Body of pancreas (tissue), 4 donors: ENCODE measurements at places on chromosomes 6 and 20. TPM values are rescaled to one million over a fixed set of nuclear protein-coding genes. Genes with fewer than 3 reads are reported as not detected.

- no peaks in the 10 kb centered on the region for H3K36me3 ChIP-seq
- no peak overlapping the region for H3K27ac ChIP-seq
- DNase-seq = no peak
- H3K4me3 ChIP-seq = no peak overlapping the region
- peaks cover 7% of the 10 kb centered on the region for H3K4me1 ChIP-seq
- no peaks in the 10 kb centered on the region for H3K27me3 ChIP-seq
These were observed 20.3 kb upstream of the TENT5A start for GRCh38 chr6:81772741-81773140.

DNA sequence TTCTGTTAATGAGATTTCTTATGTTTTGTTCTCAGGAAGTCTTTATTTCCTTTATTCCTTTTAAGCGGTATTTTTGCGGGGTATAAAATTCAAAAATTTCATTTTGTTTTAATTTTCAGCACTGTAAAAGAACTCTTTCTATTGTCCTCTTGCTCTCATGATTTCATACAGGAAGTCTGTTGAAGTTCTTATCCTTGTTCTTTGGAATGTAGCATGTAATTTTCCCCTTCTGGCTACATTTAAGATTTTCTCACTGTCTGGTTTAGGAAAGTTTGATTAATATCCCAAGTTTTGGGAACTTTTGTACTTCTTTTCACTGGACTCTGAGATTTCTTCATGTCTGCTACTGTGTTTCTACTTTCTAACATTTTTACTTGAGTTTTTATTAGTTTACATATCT lies 581.4 kb upstream of the GJE1 start:
- H3K36me3 ChIP-seq = no peaks in the 10 kb centered on the region
- no peak for DNase-seq
- no peaks in the 10 kb centered on the region for H3K4me1 ChIP-seq

GRCh38 chr6:143589162-143589561 lies 77.6 kb upstream of the FUCA2 start:
- no peaks in the 10 kb centered on the region for H3K36me3 ChIP-seq
- H3K4me3 ChIP-seq = no peak overlapping the region
- no peaks in the 10 kb centered on the region for H3K4me1 ChIP-seq
- no peak overlapping the region for H3K27ac ChIP-seq

- peaks cover 30% of the 10 kb centered on the region for H3K4me1 ChIP-seq
- peak overlapping the region; percentile 5 for H3K4me3 ChIP-seq
- H3K27ac ChIP-seq = no peak overlapping the region
- DNase-seq = no peak
- H3K36me3 ChIP-seq = no peaks in the 10 kb centered on the region
These were observed 559 bp upstream of the EYA4 start for GRCh38 chr6:133240511-133241085.

DNA sequence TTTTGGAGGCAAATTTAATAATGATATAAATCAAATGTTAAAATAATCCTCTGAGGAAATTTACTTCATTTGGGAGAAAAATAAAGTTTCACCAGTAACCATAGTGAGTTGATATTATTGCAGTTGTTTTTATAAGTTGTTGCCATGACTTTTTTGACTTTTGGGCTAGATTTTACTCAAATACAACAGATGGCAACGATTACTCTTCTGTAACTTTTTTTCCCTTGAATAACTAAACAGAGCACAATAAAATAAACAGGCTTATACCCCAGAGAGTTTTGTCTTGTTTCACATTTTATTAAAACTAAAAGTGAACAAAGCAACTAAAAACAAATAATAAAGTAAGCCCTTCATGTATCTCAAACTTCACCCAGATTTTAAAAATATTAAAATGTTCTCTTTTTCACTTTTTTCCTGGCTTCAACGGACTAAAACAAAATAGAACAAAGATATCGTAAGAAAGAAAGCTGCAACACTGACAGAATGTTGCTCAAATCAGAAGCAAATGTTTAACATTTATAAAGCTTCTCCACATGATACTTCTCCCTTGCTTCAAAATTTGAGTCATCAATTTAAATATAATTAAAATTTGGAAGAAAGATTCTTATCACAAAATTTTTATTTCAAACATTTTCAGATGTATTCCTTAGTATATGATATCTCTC lies 42.5 kb upstream of the BMP5 start:
- H3K27me3 ChIP-seq = peaks cover 6% of the 10 kb centered on the region
- H3K4me3 ChIP-seq = no peak overlapping the region
- H3K27ac ChIP-seq = no peak overlapping the region
- no peaks in the 10 kb centered on the region for H3K4me1 ChIP-seq
- DNase-seq = no peak

DNA sequence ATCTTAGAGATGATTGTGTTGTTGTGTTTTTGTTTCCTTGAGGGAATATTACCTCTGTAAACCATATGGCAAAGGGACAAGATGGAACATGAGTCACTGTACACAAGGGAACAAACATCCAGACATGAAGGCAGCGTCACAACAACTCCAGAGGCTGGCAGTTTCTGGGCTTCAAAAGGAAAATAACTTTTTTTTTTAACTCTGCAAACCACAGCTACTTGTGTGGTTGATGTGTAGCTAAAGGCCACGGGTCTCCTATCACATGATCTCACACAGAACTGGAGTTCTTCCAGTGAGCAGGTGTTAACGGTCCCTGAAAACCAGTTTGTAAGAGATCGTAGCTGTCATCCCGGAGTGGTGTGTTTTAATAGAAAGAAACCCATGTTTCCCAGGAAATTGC lies 33.2 kb upstream of the HBS1L start:
- DNase-seq = peak; percentile 54
- H3K36me3 ChIP-seq = no peaks in the 10 kb centered on the region

Gene GSS
- 33.0 TPM for total RNA-seq

Gene PDE7B
- total RNA-seq = 1.0 TPM
